ENCODE measurements at places on chromosomes 12 and 14.

GRCh38 chr12:13197526-13198143 is 1.1 kb downstream of the EMP1 start:
- no peaks in the 10 kb centered on the region for H3K27me3 ChIP-seq
- H3K27ac ChIP-seq = no peak overlapping the region
- H3K4me3 ChIP-seq = no peak overlapping the region
- peaks cover 21% of the 10 kb centered on the region for H3K4me1 ChIP-seq
- DNase-seq = peak; percentile 17

- no peaks in the 10 kb centered on the region for H3K36me3 ChIP-seq
- H3K27ac ChIP-seq = peak overlapping the region; percentile 67
- H3K4me3 ChIP-seq = no peak overlapping the region
- no peaks in the 10 kb centered on the region for H3K27me3 ChIP-seq
- peaks cover 76% of the 10 kb centered on the region for H3K4me1 ChIP-seq
Measured at GRCh38 chr12:52233462-52234207, 592 bp downstream of the KRT7 start.

GRCh38 chr12:41563051-41563450 is 374.9 kb downstream of the PDZRN4 start:
- no peaks in the 10 kb centered on the region for H3K36me3 ChIP-seq
- no peaks in the 10 kb centered on the region for H3K27me3 ChIP-seq
- H3K4me1 ChIP-seq = no peaks in the 10 kb centered on the region
- H3K27ac ChIP-seq = no peak overlapping the region
- no peak for DNase-seq

- H3K4me1 ChIP-seq = no peaks in the 10 kb centered on the region
- no peaks in the 10 kb centered on the region for H3K27me3 ChIP-seq
- H3K4me3 ChIP-seq = no peak overlapping the region
- no peaks in the 10 kb centered on the region for H3K36me3 ChIP-seq
- DNase-seq = no peak
Measured at GRCh38 chr12:16198884-16199283, 78.6 kb downstream of the SLC15A5 start.

GRCh38 chr14:36423430-36423829 is 96.6 kb downstream of the NKX2-1 start:
- no peaks in the 10 kb centered on the region for H3K36me3 ChIP-seq
- H3K27ac ChIP-seq = no peak overlapping the region
- no peaks in the 10 kb centered on the region for H3K4me1 ChIP-seq
- no peaks in the 10 kb centered on the region for H3K27me3 ChIP-seq

GRCh38 chr12:69738351-69739286 is at the start of gene RAB3IP:
Gene RAB3IP (plus strand): TSS chr12:69738860. CDS start chr12:69755409, 16,549 bp downstream.
- H3K27ac ChIP-seq = peak within 1 kb of the TSS; percentile 95
- H3K4me1 ChIP-seq = peaks cover 23% of the 10 kb centered on the region

GRCh38 chr12:121102307-121102706 is 30.4 kb upstream of the P2RX7 start:
- H3K27ac ChIP-seq = no peak overlapping the region
- no peaks in the 10 kb centered on the region for H3K36me3 ChIP-seq
- no peak overlapping the region for H3K4me3 ChIP-seq
- no peak for DNase-seq
- no peaks in the 10 kb centered on the region for H3K27me3 ChIP-seq

- no peak overlapping the region for H3K27ac ChIP-seq
- no peaks in the 10 kb centered on the region for H3K4me1 ChIP-seq
- no peaks in the 10 kb centered on the region for H3K36me3 ChIP-seq
- no peak overlapping the region for H3K4me3 ChIP-seq
- no peak for DNase-seq
Measured at GRCh38 chr12:66352197-66352596, 49.9 kb downstream of the HELB start.

DNA sequence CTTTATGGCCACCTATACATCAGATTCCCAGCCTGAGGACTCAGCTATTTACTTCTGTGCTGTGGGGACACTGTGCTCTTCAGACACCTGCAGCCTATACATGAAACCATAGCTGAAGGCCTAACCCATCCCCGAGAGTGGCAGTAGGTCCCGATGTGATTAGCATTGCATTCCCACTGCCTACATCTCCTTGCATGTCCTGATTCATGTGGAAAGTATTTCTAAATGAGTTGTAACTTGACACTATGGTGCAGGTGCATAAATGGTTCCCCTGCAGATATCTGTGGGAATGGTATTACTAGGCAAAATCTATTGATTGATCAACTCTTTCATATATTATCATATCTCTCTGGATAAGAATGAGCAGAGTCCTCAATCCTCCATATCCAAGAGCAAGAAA is 433.5 kb downstream of the DAD1 start:
- no peak overlapping the region for H3K4me3 ChIP-seq
- DNase-seq = no peak
- H3K27ac ChIP-seq = no peak overlapping the region
- H3K27me3 ChIP-seq = no peaks in the 10 kb centered on the region
- no peaks in the 10 kb centered on the region for H3K4me1 ChIP-seq

DNA sequence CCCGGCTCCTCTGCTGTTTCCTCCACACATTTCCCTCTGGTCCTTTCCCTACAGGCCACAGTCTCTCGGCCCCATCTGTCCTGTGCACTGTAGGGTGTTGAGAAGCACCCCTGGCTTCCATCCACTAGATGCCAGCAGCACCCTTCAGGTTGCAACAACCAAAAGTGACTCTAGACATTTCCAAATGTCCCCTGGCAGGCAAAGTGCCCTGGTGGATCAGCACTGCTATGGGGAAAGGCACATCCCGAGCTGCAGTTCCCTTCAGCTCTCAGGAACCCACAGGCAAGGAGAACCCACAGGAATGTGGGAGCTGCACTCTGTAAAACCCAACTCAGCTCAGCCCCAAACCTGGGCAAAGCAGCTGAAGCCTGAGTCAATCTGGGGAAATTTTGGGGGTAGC is 77.0 kb downstream of the RBM19 start:
- no peak overlapping the region for H3K27ac ChIP-seq
- DNase-seq = no peak
- no peaks in the 10 kb centered on the region for H3K36me3 ChIP-seq
- no peak overlapping the region for H3K4me3 ChIP-seq
- H3K4me1 ChIP-seq = no peaks in the 10 kb centered on the region

- no peaks in the 10 kb centered on the region for H3K27me3 ChIP-seq
- no peak overlapping the region for H3K4me3 ChIP-seq
- H3K36me3 ChIP-seq = no peaks in the 10 kb centered on the region
- DNase-seq = no peak
- no peaks in the 10 kb centered on the region for H3K4me1 ChIP-seq
Measured at GRCh38 chr14:69298131-69299071, 38.4 kb downstream of the GALNT16 start.

DNA sequence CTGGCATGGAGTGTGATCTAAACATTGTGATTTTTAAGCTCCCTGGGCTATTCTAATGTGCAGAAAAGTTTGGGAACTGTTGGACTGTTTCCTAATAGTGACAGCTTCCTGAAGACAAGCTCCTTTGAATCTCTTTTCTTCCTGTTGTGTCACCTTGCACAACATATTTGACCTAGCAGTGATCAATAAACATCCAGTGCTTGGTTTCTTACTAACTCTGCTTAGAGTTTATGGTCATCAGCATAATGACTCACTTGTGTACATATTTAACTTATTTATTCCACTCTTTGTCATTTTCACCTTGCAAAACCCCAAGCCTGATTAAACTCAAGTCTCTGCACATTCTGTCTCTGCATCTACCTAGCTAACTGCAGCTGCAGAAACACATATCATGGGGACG is 27.3 kb upstream of the TBC1D30 start:
- H3K36me3 ChIP-seq = no peaks in the 10 kb centered on the region
- peaks cover 11% of the 10 kb centered on the region for H3K4me1 ChIP-seq
- peak overlapping the region; percentile 55 for H3K27ac ChIP-seq
- no peak overlapping the region for H3K4me3 ChIP-seq
- no peaks in the 10 kb centered on the region for H3K27me3 ChIP-seq

DNA sequence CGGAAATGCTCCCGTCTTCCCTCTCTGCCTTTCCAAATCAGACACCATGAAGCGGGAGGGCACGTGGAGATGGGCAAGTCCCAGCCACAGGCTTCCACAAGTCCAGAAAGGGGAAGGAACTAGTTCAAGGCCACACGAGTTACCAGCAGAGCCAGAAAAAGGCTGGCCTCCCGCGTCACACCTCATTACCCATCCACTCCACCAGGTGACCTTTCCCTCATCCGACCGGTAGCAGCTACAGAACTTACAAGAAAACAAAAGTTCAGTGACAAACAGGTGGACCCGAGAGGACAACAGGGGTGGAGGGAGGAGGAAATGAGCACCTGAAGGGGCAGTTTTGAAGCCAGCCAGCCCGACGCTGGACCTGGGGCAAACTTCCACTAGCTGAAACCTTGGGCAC is 46.9 kb downstream of the CHGA start:
- H3K27ac ChIP-seq = no peak overlapping the region
- no peaks in the 10 kb centered on the region for H3K36me3 ChIP-seq
- H3K27me3 ChIP-seq = no peaks in the 10 kb centered on the region
- peaks cover 11% of the 10 kb centered on the region for H3K4me1 ChIP-seq

- H3K36me3 ChIP-seq = no peaks in the 10 kb centered on the region
- no peak overlapping the region for H3K27ac ChIP-seq
- peaks cover 31% of the 10 kb centered on the region for H3K4me1 ChIP-seq
- H3K4me3 ChIP-seq = no peak overlapping the region
- no peaks in the 10 kb centered on the region for H3K27me3 ChIP-seq
Measured at GRCh38 chr12:109762071-109762672, 48.5 kb downstream of the FAM222A start.

- H3K4me3 ChIP-seq = no peak overlapping the region
- H3K27ac ChIP-seq = no peak overlapping the region
- H3K27me3 ChIP-seq = no peaks in the 10 kb centered on the region
- DNase-seq = no peak
- no peaks in the 10 kb centered on the region for H3K4me1 ChIP-seq
Measured at GRCh38 chr12:84135586-84136279, 776.9 kb downstream of the SLC6A15 start.

DNA sequence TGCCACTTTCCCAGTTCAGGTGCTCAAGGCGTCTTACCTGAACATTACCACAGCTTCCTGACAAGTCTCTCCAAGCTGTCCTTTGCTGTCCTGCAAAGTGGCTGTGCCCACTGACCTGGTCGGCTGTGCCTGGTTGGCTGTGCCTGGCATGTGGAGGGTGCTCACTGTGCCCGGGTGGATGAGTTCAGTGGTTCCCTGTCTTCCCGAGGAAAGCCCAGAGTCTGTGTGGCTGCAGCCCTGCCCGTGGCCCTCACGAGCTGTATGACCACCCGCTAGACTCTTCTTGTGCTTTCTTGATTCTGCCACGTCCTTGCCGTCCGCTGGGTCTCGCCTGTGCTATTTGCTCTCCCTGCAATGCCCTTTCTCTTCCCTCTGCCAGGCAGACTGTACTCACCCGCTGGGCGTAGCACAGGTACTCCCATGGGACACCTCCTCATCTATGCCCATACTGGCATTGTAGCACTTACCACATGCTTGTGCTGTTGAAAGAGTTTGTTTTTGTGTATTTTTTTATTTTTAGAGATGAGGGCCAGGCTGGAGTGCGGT is 95.9 kb downstream of the TSPAN9 start:
- H3K4me1 ChIP-seq = no peaks in the 10 kb centered on the region
- no peaks in the 10 kb centered on the region for H3K36me3 ChIP-seq
- no peaks in the 10 kb centered on the region for H3K27me3 ChIP-seq
- H3K4me3 ChIP-seq = no peak overlapping the region
- no peak overlapping the region for H3K27ac ChIP-seq

DNA sequence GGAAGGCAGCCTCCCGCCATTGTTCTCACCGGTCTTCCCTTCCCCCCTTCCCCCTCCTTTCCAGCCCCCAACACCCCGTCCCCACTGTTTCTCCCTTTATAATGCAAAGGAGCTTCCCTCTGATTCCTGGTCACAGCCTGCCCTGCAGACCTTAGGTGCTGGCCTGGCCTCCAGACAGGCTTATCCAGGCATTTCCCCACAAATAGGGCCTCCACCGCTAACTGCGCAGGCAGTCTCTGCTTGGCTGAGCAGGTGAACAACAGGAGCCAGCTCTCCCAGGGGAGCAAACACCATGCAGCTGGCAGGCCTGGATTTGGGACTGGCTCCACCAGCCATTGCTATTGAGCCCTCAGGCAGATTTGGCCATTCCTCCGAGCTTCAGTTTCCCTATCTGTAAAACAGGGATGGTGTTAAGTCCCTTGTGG is 46.0 kb downstream of the SMIM41 start:
- peaks cover 10% of the 10 kb centered on the region for H3K4me1 ChIP-seq
- no peak for DNase-seq
- no peak overlapping the region for H3K27ac ChIP-seq
- no peak overlapping the region for H3K4me3 ChIP-seq

DNA sequence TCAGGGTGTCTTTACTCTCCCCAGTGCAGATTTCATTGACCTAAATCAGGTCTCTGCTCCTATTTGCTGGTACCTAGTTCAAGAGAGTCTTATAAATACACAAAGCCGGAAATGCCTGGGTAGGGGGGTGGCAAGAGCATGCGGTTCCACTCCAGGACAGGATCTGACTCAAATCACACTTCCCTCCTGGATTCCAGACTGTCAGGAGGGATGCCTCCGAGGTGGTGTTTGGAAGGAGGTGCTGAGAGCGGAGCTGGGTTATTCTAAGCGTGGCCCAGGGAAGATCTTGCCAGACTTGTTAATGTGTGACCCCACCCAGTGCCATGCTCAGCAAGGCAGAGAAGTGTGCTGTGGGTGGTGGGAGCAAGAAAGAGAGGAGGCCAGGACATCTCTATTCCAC is 49.8 kb downstream of the B4GALNT3 start:
- peak overlapping the region; percentile 26 for H3K27ac ChIP-seq
- no peak overlapping the region for H3K4me3 ChIP-seq
- no peak for DNase-seq
- peaks cover 8% of the 10 kb centered on the region for H3K4me1 ChIP-seq

DNA sequence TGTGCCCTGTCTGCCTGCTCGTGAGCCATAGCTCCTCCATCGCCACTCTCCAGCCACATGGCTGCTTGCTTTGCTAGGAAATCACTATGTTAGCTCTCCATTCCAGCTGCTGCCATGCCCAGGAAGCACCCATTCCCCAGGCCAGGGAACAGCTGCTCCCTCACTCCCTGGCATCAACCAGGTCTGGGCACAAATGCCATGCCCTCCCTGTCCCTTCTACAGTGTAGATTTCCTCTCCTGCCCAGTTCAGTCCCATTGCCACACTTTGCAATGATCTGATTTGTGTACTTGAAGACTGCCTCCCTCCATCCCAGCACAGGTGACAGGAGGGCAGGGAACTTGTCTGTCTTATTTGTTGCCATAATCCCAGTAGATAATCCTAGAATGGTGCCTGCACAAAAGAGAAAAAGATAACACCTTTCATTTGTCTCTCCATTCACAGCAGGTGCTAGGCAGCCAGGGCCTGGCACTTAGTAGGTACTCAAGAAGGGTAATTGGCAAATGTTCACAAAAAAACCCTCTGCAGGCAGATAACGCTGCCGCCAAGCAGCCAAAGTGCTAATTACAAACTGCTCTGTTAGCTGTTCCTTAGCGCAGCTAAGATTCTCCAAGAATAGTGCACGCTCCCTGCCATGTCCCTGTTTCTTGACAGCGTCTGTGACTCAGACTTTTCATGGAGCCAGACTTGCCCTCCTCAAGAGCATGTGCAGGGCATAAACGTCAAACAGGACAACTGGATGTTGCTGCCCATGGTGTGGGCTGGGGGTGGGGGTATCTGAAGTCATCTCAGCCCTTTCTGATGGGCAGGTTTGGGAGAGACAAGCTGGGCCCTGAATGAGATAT is 69.1 kb downstream of the ARL6IP4 start:
- H3K36me3 ChIP-seq = no peaks in the 10 kb centered on the region
- DNase-seq = no peak
- no peaks in the 10 kb centered on the region for H3K4me1 ChIP-seq
- H3K27ac ChIP-seq = no peak overlapping the region

- peaks cover 31% of the 10 kb centered on the region for H3K4me1 ChIP-seq
- H3K4me3 ChIP-seq = no peak overlapping the region
- H3K27ac ChIP-seq = peak overlapping the region; percentile 98
- H3K27me3 ChIP-seq = no peaks in the 10 kb centered on the region
Measured at GRCh38 chr12:49131894-49132461, 783 bp upstream of the TUBA1B start.

GRCh38 chr12:113062502-113063395 is 6.2 kb downstream of the DTX1 start:
- H3K4me1 ChIP-seq = peaks cover 9% of the 10 kb centered on the region
- no peak overlapping the region for H3K27ac ChIP-seq
- no peak for DNase-seq
- no peak overlapping the region for H3K4me3 ChIP-seq
- no peaks in the 10 kb centered on the region for H3K27me3 ChIP-seq
